ENCODE measurements at places on chromosomes 7 and 10.

DNA sequence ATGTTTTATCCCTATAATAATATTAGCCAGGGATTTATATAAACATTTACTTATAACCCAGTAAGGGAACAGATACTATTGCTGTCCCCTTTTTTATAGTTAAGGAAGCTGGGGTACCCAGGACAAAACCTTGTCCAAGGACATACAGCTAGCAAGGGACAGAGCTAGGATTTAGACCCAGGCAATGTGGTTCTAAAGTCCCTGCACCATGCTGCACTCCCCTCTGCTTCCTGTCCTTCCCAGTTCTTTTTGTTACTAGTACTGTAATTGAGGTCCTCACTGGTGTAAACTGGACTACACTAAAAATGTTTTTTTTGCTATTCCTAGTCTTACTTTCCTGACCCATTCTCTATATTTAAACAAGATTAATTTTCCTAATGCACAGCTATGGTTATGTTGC, 16.6 kb downstream of the KLHDC10 start:
- DNase-seq = no peak

- no peak for DNase-seq
These were observed 2.1 kb downstream of the ABI1 start for GRCh38 chr10:26858707-26859034.

DNA sequence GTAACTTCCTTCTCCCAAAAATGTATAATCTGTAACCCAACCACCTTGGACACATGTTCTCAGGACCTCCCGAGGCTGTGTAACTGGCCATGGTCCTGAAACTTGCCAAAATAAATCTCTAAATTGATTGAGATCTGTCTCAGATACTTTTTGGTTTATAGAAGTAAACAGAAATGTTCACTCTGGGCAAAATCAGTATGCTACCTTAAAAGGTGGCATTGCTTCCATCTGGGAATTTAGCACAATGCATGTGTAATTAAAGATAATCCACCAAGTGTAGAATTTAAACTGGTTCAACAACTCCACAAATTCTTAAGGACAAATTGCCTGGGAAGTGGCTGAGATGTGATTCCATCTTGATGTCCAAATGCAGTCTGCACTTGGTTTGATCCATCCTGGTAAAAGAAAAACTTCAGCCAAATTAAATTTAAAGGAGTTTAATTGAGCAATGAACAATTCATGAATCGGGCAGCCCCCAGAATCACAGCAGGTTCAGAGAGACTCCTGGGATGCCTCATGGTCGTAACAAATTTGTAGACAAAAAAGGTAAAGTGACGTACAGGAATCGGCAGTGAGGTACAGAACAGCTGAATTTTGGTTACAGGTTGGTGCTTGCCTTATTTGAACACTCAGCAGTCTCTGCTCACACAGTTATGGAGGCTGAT, 102.6 kb upstream of the PFKP start:
- DNase-seq = no peak

DNA sequence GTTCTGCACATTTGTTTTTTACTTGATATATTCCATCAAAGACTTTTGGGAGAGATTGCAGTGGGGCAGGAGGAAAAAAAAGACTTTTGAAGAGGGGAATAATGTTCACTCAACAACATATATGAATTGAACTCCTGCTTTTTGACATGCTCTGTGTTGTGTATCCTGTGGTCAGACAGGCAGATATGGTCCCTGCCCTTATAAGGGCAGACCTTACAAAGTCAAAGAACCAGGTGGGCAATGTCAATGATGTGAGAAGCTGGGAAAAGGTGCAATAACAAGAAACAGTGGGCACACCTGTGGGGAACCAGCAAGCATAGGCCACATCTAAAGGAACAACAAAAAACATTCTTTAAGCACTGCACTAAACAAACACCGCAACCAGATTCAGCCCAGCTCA, 8.2 kb downstream of the AIFM2 start:
- DNase-seq = no peak

- DNase-seq = peak; percentile 42
These were observed 91.2 kb upstream of the PAX2 start for GRCh38 chr10:100653957-100654781.

- no peak for DNase-seq
These were observed 65.3 kb downstream of the OR13A1 start for GRCh38 chr10:45249978-45250693.

GRCh38 chr7:129368389-129368986, 65.7 kb upstream of the STRIP2 start:
- DNase-seq = peak; percentile 4

- peak; percentile 22 for DNase-seq
These were observed 117.3 kb upstream of the CDK6 start for GRCh38 chr7:92953657-92954056.

GRCh38 chr7:27873981-27874957, 134.3 kb downstream of the TAX1BP1 start:
- no peak for DNase-seq

- DNase-seq = no peak
These were observed 28.1 kb upstream of the ELN start for GRCh38 chr7:73999664-74000435.

DNA sequence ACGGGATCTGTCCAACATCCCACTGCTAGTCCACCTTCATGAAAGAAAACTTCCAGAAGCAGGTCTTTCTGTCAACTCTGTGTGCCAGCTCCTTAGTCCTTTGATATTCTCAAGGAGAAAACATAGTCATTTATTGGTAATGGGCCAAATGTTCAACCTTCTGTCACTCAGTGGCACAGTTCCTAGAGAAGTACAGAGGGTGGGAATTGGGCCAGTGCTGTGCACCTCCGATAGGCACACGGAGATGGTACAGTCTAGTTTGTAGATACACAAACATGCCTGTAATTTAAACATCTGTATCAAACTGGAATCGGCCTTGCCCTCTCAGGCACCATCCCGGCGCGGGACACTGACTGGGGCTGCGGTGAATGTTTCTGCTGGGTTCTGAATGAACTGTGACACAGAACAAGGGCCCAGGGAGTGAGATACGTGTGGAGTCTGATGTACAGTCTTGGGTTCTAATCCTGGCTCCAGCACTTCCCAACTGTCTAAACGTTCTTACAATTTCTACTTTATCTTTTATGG, 213.9 kb upstream of the SHH start:
- no peak for DNase-seq

DNA sequence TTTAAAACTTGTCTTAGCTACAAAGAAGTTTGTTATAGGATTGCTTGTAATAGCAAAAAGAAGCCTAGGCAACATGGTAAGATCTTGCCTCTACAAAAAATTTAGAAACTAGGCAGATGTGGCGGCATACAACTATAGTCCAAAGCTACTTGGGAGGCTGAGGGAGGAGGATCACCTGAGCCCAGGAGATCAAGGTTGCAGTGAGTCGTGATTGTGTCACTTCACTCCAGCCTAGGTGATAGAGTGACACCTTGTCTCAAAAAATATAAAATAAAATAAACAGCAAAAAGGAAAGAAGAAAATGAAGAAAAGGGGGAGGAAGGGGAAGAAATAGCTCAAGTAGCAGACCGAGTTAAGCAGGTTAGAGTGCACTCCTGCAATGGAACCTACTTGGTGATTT, 47.0 kb upstream of the MPP7 start:
- DNase-seq = no peak

GRCh38 chr10:120382360-120382759, 74.7 kb upstream of the PLPP4 start:
- DNase-seq = no peak

DNA sequence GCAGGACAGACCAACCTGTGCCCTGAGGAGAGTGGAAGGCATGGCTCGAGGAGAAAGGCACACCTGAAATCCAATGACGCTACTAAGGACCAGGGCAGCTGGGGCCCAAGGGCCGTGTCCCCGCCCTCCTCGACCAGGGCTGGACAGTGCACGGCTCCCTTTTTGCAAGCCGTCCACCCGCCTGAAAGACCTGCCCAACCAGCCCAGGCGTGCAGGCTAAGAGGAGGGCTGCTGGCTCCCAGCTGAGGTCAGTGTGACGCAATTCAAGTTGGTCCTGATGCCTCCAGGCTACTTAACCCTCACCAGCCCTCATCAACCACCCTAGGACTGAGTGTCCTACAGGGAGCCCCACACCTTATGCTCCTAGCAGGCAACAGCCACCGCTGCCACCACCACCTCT, 69.3 kb downstream of the DLG5 start:
- no peak for DNase-seq

Measured in stimulated activated CD4-positive, alpha-beta T cell treated with anti-CD3 and anti-CD28 coated beads, Interleukin-4, amount 100 ng/mL, for 24 hours (primary cell).